ENCODE measurements at places on chromosomes 2 and 18. TPM values are rescaled to one million over a fixed set of nuclear protein-coding genes. Genes with fewer than 3 reads are reported as not detected.

The SERTAD2 gene
- 12.0 TPM for total RNA-seq

The COL5A2 gene
- total RNA-seq = 41.6 TPM

The AQP12B gene
- not detected for total RNA-seq

The CCDC74A gene
- 14.7 TPM for total RNA-seq

All from A549 treated with GW870086 at 1 μM for 4 hours (cell line).